ENCODE measurements at places on chromosomes 4 and X.

- DNase-seq: no peak
Measured at GRCh38 chr4:2347190-2347589, 71.3 kb downstream of the ZFYVE28 start.

- no peak for DNase-seq
Measured at GRCh38 chr4:76384052-76384451, 36.9 kb downstream of the CCDC158 start.

DNA sequence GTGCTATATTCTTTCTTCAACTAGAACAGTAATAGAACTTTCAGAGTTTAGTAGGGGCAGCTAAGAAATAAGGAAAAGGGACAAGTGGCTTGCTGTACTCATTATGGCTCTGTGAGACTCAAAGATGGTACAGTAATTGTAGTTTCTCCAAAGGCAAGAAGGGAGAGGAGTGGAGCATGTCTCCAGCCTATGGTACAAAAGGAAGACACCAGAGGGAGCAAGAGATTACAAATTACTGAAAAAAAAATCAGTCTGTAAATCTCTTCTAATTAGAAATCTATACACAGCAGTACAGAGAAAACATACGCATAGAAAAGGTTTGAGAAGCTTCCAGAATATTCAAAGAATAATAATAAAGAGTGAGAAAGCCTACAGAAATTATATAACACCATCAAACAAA lies 61.4 kb downstream of the KLHL4 start:
- no peak for DNase-seq

DNA sequence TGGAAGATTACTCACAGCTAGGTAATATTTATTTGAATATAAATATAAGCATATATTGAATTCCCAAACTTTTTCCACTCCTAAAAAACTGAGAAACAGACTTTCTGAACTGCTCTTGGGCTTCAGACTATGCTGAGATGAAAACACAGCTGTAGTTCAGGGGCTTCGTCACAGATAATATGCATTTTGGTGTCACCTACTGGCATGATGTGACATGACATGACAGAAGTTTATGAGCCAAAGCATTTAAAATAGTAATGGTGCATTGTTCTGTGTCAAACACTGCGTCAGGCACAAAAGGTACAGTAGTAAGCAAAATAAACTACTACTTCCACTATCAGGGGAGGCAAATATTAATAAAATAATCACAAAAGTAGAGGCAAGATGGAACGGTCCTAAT lies 171.3 kb downstream of the BTC start:
- DNase-seq: no peak

DNA sequence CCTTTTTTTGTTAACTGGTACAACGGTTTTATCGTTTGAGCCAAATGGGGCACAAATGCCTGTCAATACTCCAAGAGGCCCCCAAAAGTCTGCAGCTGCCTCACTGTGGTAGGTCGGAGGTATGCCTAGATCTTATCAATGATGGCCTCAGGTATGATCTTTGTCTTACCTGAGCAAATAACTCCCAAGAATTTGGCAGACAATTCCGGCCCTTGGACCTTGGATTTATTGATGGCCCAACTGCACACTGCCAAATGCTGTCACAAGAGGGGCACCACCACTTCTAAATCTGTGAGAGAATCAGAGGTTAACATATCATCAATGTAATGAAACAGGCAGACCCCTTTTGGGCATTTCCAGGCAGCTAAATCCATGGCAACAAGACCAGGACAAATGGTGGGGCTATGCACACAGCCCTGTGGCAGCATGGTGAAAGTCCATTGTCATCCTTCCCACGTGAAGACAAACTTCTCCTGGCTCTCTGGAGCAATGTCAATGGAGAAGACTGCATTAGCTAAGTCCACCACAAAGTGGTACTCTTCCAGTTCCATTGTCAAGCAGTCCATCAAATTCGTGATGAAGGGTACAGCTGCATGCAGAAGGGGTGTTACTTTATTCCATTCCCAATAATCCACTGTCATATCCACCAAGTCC lies 28.6 kb downstream of the CXCL13 start:
- no peak for DNase-seq

- no peak for DNase-seq
Measured at GRCh38 chr4:80507077-80507476, 171.5 kb downstream of the CFAP299 start.

GRCh38 chr4:3522326-3522640 lies 9.9 kb downstream of the LRPAP1 start:
- DNase-seq: no peak

DNA sequence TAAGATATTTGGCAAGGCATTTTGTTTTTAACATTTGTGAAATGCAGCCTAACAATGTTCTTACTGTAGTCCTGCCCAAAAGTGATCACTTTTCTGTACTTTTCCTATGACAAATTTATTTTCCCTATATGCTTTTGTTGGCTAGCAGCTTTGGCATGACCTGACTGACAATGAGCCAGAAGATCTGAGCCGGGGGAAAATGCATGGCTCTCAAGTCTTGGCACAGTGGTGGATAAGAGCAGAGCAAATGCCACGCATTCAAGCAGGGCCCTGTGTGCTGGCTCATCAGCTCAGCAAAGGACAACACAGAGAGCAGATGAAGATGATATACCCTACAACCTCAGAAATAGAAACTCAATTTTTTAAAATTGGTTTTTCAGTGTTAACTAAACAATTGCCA lies 187.3 kb downstream of the ANAPC10 start:
- DNase-seq: no peak

DNA sequence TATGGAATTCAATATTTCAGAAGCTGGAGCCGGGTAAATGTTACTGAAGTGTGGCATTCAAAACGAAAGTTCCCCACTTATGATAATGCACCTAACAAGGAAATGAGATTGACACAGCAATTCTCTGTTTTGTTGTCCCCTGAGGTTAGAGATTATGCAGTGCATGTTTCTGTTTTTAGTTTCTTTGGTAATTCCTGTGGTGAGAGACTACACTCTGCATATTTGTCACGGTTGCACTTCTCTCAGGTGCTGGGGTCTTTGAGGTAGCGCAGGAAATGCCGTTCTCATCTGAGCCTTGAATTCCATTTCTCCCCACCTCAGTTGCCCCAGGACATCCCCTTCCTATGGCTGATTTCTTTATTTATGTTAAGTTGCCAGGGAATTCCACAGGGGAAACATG lies 15.3 kb upstream of the BEND4 start:
- DNase-seq: no peak

- no peak for DNase-seq
Measured at GRCh38 chrX:69179380-69179911, 14.2 kb upstream of the PJA1 start.

GRCh38 chr4:132316738-132317137 lies 832.4 kb upstream of the PCDH10 start:
- no peak for DNase-seq

DNA sequence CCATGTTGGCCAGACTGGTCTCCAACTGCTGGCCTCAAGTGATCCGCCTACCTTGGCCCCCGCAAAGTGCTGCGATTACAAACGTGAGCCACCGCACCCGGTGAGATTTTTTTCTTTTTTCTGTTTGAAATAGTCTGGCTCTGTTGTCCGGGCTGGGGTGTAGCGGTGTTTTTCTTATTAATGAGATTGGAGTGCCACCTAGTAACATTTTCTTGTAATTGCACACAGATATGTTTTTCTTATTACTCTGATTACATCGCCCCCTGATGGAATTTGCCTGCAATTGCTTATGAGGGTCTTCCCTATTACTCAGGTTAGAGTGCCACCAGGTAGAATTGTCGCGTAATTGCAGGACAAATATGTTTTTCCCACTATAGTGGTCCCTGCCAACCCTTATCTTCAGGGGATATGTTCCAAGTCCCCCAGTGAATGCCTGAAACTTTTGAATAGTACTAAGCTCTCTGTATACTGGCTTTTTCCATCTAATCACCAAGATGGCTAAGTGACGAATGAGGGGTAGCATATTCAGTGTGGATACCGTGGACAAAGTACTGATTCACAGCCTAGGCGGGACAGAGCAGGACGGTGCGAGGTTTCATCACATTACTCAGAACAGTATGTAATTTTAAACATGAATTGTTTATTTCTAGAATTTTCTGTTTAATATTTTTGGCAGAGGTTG lies 8.6 kb upstream of the PDHA1 start:
- no peak for DNase-seq

DNA sequence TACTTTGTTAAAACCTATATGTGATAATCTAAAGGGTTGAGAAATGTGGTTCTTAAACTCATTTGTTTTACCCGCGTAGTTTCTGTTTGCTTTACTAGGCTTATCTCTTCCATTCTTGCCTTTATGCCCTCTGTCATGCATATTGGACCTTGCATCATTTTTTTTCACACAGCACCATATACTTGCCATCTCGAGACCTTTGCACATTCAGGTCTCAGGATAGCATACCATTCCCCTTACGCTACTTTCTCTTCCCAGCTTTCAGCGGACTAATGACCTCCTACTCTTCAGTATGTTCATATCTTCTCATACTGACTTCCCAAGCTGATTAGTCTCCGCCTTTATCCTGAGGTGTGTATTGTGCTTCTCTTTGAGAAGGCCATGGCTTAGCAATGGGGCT lies 40.5 kb downstream of the USP38 start:
- no peak for DNase-seq

DNA sequence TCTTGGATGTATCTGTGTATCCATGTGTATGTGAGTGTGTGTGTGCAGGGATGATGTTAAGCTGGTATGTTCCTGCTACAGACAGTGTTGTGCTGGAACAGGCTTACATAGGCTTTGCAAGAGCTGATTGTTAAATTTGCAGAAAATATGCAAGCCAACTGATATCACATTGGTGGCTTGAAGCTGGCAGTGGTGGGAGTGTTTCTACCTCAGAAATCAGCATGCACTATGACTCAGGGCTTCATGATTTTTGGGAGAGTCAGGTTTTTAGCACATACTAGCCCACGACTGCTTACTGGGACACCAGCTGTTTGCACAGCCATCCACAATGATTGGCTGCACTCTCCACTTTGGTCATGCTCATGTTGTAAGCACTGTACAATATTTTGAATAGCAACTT lies 261.8 kb downstream of the DHX15 start:
- no peak for DNase-seq

GRCh38 chr4:147891476-147892115 lies 159.7 kb downstream of the ARHGAP10 start:
- no peak for DNase-seq

- DNase-seq: no peak
Measured at GRCh38 chrX:8139716-8140115, 31.4 kb downstream of the VCX2 start.

GRCh38 chrX:36844857-36845256 lies 163.3 kb upstream of the FAM47C start:
- no peak for DNase-seq

- DNase-seq: no peak
Measured at GRCh38 chr4:29199485-29199884, 1520.7 kb upstream of the PCDH7 start.

- no peak for DNase-seq
Measured at GRCh38 chrX:3806630-3807029, 93.2 kb upstream of the PRKX start.

- no peak for DNase-seq
Measured at GRCh38 chrX:17592117-17592516, 145.2 kb upstream of the SCML1 start.

- DNase-seq: no peak
Measured at GRCh38 chr4:107153228-107153627, 117.1 kb upstream of the DKK2 start.

- no peak for DNase-seq
Measured at GRCh38 chr4:140849526-140849925, 93.3 kb upstream of the TBC1D9 start.

Measured in lower leg skin (tissue), 4 donors.